AG08396 (cell line): ENCODE measurements at places on chromosomes 5 and 9.
A peak's percentile ranks its signal among the peaks of the same experiment; 100 is the strongest.

DNA sequence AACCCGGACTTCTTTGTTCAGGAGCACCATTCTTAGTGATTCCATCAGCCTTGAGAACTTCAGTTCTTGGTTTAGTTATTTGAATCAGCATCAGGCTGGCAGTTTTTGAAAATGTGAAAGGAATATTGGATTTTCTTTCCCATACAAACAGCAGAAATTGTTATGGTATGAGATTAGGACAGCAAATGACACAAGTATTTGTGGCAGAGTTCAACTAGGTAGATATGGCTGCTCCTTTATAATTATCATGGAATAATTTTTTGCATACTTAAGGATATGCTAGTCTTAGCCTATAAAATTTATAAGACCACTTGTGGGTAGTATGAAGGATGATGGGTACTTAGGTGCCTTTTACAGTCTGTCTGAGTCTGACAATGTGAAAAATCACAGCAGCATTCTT is 25.5 kb downstream of the ERAP2 start:
- DNase-seq, result no peak

DNA sequence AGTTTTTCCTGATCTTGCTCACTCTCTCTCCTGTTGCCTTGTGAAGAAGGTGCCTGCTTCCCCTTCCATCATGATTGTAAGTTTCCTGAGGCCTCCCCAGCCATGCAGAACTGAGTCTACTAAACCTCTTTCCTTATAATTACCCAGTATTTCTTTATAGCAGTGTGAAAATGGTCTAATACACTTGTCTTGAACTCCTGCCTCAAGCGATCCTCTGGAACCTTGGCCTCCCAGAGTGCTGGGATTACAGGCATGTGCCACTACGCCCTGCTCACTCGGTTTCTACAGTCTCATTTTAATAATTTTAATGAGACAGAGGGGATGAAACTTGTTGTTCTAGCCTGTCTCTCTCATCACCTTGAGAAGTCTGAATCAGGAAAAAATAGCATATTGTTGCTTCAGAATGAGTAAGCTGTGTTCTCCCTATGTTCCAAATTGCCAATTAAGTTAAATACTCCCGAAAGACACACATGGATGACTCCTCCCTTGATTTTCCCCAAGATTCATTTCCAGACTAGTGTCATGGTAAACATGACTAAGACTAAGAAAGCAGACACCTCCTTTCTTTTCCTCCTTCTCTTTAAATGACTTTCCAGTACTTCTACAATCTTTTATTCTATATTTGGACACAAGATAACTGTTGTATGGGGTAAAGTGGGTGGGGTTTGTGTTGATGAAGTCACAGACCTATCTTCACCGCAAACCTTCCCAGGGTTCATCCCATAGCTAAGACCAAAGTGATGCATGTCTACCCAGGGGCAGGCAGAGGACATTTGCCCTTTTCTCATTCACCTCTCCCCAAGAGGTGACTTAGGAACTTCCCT is 7.8 kb upstream of the DNAJC18 start:
- DNase-seq, result no peak

DNA sequence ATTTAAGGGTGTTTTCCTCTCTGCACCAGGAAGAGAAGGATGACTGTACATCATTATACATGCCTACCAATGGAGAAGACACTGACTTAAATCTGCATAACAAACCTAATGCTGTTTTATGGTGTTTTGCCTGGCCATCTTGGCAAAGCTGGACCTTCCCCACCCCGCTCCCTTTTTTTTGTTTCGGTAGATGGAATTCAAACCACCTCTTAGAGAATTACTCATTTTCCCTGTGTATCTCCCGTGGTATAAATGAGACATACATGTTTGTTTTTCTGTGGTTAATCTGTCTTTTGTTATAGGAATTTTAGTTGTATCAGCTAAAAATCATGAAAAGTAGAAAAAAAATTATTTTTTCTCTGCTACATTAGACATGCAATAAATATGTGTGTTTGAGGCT is 28.8 kb downstream of the IL12B start:
- DNase-seq, result no peak

GRCh38 chr9:111966861-111967291 is 70.3 kb downstream of the UGCG start:
- DNase-seq, result no peak

GRCh38 chr5:110536120-110537115 is 190.1 kb downstream of the TMEM232 start:
- no peak for DNase-seq

DNA sequence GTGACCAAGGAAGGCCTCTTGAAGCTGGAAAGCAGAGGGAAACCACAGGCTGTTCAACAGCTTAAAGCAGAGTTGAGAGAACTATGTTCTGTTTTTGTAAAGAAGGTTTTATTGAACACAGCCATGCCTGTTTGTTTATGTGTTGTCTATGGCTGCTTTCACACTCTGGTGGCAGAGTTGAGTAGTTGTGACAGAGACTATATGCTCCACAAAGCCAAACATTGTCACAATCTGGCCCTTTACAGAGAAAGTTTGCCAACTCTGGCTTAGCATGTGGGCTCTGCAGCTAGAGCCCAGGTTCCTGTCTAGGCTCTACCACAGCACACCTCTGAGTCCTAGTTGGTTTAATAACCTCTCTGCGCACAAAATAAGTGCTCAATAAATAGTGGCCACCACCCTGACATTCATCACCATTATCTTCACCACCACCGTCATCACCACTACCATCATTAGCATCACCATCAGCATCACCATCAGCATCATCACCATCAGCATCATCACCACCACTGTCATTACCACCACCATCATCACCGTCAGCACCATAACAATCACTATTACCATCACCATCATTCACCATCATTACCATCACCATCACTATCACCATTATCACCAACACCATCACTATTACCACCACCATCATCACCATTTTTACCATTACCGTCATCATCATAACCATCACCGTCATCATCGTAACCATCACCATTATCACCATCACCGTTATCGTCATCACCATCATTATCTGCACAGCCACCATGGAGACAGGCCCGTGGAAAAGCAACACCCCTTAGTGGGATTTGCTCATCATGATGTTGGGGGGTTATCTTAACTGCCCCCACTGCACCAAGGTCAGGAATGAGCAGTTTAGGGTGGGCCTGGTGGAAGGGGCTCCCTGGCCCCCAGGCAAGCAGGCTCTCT is 18.3 kb downstream of the AKNA start:
- no peak for DNase-seq

DNA sequence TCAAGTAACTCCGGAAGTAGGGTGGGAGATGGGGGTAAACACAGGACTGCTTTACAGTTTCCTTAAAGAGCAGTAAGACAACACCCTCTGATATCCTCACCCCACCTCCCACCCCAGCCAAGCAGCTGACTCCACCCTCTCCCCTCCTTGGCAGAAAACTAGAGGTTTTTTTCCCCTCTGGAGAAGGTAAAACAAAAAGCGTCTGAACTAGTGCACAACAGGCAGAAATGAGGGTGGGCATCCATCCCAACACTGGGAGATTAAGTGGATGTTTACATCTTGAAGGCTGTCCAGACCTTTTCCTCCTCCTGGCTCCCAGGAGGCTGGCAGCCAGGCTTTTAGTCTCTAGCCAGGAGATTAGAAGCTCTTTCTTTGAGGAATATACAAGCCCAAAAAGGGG is 13.9 kb upstream of the CTNNAL1 start:
- no peak for DNase-seq

DNA sequence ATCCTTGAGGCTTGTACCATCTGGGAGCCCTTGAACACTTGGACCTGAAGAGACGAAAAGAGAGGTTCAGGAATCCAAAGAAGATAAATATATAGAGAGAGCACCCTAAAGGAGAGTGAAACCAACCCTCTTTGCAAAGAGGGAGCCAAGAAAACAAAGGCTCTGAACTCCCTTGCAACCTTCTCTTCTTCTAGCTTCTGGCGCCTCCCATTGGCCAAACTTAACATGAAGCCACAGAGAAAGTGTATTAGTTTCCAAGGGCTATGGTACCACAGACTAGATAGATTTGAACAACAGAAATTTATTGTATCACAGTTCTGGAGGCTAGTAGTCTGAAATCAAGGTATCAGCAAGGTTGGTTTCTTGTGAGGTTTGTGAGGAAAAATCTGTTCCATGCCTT is 175.1 kb downstream of the HCN1 start:
- DNase-seq, result no peak

DNA sequence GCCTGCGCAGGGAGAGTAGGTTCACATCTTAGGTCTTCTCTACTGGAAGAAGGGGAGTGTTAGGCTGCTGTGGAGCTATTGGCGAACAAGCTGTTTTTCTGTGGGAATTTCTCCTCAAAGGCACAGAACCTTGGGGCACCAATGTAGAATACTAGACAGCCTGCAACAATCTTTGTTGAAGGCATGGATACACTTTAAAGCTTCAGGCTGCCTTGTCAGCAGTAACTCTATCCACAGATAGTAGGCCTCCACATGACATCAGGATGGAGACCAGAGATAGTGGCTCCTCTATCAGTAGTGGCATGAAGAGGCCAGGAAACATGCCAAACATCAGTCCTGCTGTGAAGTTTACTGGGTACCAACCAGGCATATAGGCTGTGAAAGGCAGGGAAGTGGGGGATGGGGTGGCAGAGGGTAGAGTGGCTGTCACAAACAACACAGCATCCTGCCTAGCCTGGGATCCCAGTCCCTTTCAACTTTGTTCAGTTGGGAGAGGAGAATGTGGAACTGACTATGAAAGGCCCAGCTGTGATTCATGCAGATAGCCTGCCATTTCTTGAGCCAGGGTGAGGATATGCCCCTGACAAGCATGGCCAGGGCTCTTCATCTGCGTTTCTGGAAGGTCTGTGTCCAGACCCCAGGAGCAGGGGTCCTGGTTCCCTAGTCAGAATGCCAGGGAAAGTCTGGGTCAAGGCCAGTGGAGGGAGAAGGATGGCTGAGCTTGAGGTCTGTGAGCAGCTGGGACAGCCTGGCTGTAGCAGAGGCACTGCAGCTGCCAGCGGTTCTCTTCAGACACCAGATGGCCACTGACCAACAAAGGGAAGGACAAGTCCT is 1.0 kb upstream of the HK3 start:
- DNase-seq, result no peak

DNA sequence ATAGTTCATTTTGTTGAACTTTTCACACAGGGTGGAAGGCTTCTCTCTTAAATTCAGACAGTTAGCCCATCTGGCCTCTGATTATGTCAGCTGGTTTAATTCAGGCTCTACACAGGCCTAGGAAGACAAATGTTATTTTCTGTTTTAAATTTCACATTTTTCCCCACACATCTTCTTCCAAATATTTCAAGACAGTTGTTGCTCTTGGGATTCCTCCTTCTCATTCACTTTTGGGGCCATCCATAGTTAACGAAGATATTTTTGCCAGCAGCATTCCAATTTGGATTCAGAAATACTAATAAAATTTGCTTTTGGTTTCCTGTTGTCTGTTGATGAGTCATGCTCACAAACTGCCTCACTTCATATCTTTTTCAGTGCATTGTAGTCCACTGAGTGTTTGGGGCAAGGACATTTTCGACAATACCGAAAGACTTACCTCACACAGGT is 475.4 kb downstream of the DMAC1 start:
- no peak for DNase-seq

- peak; percentile 41 for DNase-seq
These were observed 83.9 kb upstream of the GRAMD2B start for GRCh38 chr5:126339215-126339805.

DNA sequence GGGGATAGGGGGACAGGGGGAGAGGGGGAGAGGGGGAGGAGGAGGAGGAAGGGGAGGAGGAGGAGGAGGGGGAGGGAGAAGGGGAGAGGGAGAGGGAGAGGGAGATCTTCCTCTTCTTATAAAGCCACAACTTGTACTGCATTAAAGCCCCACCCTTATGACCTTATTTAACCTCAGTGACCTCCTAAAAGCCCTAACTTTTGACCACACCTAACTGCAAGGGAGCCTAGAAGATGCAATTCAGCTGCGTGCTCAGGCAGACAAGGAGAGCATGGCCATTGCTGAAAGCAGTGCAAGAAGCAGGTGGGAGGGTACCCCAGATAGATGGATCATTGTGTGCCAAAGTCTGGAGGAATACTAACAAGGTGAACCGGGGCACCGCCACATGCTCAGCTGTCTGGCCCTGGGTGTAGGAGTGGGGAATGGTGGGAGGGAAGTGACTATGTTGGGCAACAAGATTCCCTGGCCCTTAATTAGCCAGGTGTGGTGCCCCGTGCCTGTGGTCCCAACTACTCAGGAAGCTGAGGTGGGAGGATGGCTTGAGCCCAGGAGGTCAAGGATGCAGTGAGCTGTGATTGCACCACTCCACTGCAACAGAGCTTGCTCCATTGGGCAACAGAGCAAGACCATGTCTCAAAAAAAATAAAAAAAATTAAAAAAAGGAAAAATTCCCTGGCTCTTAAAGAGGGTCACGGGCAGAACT is 125.4 kb upstream of the BOD1 start:
- no peak for DNase-seq

DNA sequence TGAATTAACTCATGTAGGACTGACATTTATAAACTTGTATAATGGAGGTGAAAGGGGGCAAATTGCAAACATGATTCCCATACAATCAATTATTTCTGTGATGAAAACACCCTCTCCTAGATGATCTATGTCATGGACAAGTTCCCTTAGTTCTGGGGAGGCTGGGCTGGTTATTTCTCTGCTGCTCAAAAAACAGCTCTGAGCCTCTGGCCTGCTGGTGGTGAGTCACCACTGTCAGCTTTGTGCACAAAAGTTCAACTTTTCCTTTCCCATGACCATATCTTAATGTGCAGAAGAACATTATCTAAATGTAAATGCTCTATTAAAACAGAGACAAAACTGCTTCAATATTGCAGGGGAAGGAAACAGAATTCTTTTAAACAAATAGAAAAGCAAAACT is 85.0 kb downstream of the HMHB1 start:
- DNase-seq, result peak; percentile 37

DNA sequence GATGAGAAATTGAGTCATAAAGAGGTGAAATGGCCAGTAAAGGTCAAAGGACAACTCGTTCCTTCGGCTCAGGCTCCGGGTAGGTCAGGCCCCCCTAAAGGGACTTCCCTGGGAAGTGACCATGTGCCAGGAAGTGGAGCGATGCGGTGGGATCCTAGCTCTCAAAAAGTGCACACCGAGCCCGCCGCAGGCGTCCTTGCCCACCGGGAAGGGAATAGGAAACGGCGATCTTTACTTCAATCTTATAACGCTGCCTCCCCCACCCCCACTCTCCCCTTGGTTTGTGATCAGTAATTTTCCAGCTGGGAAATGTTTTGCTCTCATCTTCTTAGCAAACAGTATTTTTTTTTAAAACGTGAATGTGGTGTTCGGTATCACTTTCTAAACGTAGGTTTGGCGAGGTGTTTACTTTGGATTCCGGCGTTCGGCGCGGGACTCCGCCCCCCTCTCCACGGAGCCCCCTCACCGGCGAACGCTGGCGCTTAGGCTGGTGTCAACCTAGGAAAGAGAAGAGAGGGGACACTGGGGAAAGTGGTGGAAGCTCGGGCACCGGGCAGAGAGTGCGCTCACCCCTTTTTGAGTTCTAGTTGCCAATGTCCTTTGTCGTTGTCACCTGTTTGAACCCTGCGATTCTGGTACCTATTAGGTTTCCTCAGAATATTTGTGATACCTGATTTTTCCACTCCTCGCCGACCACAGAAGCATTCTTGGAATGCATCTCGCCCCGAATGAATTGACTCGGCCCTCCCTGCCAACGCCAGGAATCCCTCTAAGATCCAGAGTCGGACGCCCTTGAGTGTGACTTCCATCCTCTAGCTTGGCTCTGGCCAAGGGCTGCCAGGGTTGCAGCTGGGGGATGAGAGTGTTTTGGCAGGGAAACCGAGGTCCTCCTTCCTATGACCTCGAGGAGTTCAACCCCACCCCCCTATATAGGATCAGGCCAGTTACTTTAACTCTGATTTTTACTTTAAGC is 1.8 kb upstream of the KLF4 start:
- no peak for DNase-seq
